ENCODE measurements at places on chromosomes 2 and 18.

DNA sequence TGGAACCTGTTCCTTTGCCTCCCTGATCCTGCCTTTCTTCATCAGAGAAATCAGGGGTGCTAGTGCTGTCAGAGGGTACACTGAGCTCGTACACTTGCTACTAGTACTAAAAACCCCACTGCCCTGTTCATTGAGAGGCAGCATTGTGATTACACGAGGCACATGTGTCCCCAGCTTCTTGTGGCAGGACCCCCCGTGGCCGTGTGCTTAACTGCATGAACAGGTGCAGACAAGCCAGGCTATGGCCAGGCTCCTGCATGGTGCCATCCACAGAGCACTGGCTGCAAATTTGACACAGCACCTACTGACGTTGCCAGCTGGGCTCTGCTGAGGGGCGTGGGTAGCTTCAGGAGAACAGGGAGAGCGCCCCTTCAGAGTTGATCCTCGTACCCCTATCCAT lies 248.4 kb downstream of the GLI2 start:
- no peak for DNase-seq

- no peak for DNase-seq
These were observed 86.0 kb downstream of the KCTD1 start for GRCh38 chr18:26462355-26462754.

DNA sequence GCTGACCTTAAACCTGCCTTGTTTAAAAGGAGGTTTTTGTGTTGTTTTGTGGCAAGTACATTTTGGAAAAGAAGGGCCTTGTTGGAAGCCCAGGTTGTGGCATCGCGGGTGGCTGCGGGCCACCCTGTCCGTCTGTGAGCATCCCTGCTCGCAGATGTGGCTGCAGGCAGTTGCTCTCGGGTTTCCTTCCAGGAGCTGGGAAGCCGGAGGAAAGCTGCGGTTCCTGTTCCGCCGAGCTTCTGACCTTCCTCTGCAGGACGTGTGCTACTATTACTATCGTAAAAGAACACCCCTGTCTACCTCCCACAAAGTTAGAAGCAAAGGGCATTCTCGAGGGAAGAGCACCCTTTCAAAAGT lies 766 bp downstream of the MFF start:
- no peak for DNase-seq

- no peak for DNase-seq
These were observed 193.1 kb upstream of the CXCR4 start for GRCh38 chr2:136310797-136311603.

DNA sequence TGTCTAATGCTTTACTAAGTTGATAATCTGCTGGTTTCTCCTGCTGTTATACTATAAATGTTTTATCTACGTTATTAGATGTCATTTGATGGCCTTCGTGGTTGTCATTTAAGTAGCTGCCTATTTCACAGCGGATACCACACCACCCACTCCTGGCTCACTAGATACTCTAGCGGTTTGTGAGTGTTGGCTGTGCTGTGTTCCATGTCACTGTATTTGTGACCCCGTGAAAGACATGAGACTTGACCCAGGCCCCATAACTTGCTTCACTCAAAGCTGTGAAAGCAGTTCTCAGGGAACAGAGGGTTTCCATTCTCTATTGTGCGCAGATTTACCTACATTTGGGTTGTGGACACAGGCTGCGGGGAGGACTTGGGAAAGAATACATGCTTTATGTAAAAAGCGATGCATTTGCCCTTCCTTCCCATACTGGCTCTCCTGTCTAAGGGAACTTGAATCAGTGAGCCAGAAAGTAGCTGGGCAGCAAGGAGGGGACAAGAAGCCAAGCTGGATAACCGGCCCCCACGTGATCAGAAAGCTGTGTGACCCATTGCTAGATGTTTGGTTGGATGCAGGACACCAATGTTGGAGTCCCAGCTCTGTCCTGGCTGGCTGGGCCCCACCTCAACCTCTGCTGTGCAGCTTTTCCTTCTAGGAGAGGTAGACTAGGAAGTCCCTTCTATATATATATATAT lies 52.2 kb downstream of the PLB1 start:
- DNase-seq: no peak

Data from stimulated activated CD4-positive, alpha-beta T cell treated with anti-CD3 and anti-CD28 coated beads, Interleukin-15, amount 100 ng/mL, for 1 hour (primary cell).